ENCODE measurements at places on chromosomes 1 and 21.

DNA sequence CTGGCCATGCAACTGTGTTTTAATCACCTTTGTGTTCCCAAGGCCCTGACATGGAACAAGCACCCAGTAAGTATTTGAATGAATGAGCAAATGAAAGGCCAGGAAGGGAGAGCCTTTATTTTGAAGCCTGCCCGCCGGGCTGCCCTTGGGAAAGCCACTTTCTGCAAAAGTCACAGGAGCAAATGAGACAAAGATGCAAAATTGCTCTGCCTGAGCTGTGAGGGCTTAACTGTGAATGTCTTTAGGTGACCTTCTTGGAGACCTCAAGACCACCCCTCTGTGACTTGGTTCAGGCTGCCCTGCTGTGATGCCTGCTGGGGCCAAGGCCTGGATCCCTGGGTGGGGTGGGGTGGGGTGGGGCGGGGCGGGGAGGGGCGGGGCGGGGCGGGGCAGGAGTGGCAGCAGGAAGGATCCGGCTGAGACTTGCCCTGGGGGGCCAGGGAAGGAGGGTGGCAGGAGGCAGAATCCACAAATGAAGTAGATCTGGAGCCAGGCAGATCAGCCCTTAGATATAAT lies 54.0 kb downstream of the RUNX3 start:
- no peak for DNase-seq

- DNase-seq, result no peak
Observed at GRCh38 chr1:91929250-91929649, 20.0 kb upstream of the BRDT start.

DNA sequence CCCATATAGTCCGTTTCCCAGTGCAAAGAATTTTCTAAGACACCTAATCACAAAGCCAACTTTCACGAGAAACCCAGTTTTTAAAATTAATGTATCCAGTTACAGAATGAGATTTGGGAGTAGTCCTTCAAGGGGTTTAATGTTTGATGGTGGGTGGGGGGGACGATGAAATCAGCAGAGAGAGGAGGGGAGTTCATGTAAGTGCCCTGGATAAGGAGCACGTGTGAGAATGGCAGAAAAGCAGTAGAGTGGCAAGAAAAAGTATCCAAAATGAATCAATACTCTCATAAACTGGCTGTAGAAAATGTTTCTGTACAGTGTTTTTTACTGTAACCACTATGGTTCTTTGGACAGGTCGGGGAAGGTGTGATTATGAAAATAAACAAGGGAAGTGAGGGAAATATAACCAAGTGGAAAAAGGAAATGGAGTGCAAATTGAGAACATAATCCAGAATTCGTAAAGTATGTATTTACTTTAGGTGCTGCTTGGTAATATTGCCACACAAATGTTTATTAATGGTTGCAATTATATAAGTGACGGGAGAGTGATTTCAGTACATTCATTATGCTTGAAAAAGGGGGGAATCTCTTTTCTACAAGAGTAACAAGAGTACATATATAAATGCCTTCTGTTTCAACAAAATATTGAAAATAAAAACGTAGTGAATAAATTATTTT lies 118.7 kb upstream of the RRP15 start:
- no peak for DNase-seq

GRCh38 chr1:93625582-93626327 lies 55.9 kb downstream of the BCAR3 start:
- DNase-seq, result no peak

GRCh38 chr1:1793481-1794244 lies 15.4 kb upstream of the NADK start:
- DNase-seq, result no peak

All from OCI-M1 (cell line).